ENCODE measurements at places on chromosomes 4 and X.
A peak's percentile ranks its signal among the peaks of the same experiment; 100 is the strongest.

DNA sequence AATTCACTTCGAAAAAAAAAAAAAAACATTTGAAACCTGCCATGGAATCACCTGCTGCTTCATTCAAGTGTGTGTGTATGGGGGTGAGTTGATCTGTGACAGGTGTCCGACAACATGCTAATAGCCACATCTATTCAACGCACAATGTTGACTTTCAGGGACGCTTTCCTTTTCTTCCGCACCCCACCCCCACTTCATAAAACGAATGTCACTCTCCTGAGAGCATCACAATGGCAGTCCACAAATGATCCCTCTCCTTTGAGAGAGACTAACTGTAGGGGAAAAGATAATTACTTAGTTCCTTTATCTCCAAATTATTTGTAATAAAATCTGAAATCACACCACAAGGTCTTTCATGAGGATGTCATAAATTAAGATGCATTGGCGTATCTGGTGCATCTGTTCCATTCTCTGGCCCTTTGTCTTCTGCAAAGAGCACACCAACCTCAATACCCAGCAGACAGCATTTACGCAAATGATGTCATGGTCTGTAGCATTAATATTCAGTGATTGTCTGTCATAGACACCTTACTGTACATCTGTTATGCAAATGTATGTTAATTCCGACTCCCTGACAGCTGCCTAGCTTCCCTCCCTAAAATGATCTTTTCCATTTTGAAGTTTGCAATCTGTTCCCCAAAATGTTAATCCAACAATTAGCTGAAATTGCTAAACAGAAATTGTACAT lies 640.0 kb upstream of the BOD1L1 start:
- DNase-seq, result no peak

DNA sequence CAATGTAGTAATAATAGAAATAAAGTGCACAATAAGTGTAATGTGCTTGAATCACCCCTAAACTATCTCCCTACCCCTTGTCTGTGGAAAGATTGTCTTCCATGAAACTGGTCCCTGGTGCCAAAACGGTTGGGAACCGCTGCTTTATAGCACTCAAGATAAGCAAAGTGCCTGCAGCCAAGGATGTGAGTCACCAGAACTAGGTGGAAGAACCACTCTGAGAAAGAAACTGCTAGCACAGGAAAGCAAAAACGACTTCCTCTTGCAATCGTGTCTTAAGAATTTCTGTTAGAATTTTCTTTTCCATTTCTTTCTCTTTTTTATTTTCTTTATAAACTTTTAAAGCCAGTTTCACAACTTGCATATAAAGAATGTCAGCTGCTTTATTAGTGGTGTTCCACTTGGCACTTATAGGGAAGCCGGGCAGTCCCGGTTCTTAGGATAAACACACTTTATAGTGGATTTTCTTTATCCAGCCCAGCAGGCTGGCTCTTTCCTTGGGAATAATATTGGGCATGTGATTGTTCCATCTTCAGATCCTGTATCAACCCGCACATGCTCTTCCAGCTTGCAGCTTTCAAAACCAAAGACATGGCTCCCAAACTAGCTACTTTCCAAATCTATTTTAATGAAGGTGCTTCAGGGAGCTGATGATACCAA lies 32.3 kb upstream of the CXCL8 start:
- DNase-seq, result no peak

- no peak for DNase-seq
Observed at GRCh38 chr4:37604461-37604860, 81.7 kb downstream of the RELL1 start.

DNA sequence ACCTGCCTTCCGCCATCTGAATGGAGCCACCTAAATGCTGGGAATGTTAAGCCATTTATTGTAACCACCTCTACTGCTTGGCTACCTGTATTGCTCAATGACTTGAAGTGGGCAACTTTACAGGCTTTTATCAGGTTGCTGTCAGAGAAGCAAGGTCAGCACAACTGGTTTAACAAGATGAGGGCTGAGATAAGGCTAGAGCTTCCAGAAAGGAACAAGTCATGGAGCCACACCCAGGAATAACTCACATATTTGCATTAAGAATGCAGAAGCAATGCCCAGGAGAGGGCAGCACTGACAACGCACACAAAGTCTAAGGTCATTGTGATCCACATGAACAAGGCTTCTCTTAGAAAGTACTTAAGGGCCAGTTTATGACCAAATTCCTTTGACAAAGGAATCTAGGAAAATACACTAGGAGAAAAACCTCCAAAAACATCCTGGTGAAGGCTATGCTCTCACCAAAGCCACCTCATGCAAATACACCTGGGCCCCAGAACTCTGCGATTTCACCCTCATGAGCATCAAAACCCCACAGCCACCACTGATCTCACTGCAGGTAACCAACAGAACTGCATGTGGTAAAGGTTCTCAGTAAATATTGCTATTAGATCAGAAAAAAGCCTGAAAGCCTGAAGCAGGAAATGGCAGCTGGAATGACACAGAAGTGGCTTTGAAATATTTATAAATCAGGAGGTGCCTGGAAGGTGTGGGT lies 15.0 kb upstream of the STS start:
- DNase-seq, result peak; percentile 42

DNA sequence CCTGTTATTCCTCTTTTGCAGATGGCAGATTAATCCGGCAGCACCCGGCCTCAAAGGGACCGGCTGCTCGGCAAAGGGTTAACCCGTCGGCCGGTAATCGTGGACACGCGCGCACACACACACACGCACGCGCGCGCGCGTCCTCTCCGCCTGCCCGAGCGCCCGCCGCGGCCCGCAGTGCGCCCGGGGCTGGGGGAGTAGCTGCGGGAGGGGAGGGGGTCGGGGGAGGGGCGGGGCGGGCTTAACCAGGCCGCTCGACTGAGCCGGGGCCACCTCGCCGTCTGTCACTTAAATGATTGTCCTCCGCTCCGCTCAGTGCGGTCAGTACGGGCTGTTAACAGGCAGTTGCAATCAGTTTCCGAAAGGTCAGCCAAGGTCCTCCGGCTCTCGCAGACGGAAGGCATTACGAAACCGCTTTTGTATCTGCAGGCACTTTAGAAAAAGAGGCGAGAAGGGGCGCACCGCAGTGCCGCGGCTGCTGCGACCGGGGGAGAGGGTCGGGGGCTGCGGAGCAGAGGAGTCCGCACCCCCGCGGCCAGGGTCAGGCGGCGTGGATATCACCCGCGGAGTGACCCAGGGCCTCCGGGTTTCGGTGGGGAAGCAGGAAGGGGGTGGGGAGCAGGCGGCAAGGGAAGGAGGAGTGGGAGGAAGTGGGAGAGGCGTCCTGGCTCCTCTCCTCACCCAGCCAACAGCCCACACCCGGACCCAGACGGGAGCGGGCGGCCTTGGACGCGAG lies 57.3 kb upstream of the BCOR start:
- no peak for DNase-seq

DNA sequence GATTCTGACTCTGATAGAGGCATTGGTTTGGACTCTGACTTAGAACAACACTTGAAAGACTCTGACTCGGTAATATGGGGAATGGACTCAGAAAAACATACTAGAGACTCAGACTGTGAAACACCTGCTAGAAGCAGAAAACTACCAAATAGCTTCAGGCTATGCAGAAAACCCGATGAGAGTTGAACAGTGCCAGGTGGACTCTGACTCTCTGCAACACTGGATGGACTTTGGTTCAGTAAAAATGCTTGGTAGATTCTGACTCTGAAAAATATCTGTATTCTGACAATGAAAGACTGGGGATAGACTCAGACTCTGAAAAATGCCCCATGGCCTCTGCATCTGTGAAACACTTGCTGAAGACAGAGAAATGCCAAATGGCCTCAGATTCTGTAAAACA lies 215.1 kb upstream of the HDX start:
- no peak for DNase-seq

DNA sequence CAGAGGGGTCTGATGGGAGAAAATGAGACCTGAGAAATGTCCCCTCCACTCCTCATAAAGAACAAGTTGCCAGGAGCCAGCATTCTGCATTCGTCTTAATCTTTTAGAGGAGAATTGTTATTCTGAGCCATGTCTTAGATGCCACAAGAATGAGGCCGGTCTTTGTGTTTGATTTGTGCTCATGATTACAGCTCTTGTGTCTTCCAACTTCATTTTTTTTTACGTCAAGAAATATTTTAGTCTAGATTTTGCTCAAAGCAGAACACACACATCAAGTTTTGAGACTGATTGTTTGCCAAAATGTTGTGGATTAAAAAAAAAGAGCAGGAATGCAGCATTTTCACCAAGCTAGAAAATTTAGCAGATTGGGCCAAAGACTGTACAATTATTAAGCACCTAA lies 130.6 kb upstream of the PITX2 start:
- no peak for DNase-seq

- no peak for DNase-seq
Observed at GRCh38 chr4:69760455-69760854, at the start of gene SULT1B1. SULT1B1 (minus strand) TSS chr4:69760620; CDS start chr4:69755217, 5,403 bp downstream.

- DNase-seq, result peak; percentile 53
Observed at GRCh38 chr4:41154814-41155177, 59.5 kb downstream of the APBB2 start.

- no peak for DNase-seq
Observed at GRCh38 chr4:151738720-151739517, 21.9 kb downstream of the GATB start.

DNA sequence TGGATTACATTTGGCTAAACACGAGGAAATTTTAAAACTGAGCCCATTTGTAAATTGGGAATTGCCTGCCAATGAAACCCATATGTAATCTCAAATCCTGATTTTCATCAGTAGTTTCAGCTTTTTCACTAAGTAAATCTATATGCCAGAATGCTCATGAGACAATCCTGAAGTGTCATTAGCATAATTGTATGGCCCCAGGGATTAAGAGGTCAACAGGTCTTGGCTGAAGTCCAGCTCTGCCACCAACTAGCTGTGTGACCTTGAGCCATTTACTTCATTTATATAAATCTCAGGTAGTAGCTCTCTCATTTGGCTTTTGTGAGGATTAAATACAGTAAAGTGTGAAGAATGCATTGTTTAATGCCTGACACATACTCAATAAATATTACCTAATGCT lies 320.5 kb upstream of the EMCN start:
- DNase-seq, result no peak

GRCh38 chr4:146450524-146450923 lies 71.2 kb downstream of the SLC10A7 start:
- DNase-seq, result no peak

DNA sequence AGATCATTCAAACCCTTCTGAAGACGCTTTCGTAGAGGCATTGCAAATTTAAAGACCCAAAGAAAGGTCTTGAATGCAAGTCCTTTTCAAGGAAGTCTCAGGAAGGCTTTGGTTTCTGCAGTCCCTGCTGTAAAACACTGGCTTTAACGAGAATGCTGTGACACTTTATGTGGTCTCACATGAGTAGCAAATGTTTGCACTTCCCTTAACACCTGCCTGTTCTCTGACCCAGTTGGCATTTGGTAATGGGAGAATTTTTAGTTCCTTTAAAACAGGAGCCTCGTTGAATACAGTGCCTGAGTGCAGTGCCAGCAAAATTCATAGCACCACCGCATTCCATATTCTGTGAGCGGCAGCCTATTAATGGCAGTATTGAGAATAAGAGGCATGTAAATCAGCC lies 330.5 kb upstream of the PRKX start:
- no peak for DNase-seq

GRCh38 chrX:124212622-124213021 lies 119.8 kb upstream of the TEX13D start:
- DNase-seq, result no peak

- DNase-seq, result no peak
Observed at GRCh38 chr4:186347743-186348142, 81.8 kb downstream of the F11 start.

DNA sequence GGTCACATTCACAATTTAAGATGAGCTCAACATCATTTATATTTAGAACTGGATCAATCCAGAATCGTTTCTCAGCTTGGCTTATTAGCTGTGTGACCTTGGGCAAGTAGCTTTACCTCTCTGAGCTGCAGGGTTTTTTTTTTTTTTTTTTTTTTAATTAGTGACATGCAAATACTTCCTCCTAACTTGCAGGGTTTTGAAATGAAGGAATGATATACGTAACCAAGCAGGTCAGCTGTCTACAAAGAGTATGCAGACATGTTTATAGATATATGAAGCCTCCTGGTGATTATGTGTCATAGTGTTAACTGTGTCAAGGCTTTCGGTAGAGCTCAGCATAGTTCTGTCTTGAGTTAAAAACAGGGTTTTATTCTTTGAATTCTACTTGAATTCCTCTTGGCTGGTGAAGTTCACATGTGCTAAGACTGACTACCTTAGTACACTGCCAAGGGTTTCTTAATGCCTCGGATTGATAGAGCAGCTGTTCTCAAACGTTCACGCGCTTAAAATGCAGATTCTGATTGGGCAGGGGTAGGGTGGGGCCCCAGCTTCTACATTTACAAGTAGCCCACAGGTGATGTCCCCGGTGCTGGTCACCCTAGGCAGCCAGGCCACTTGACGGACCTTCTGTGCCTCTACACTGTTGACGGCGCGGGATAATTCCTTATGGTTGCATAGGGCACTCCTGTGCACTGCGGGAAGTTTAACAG lies 654 bp upstream of the STS start:
- DNase-seq, result peak; percentile 58

- DNase-seq, result no peak
Observed at GRCh38 chr4:87071401-87071800, 136.6 kb downstream of the AFF1 start.

DNA sequence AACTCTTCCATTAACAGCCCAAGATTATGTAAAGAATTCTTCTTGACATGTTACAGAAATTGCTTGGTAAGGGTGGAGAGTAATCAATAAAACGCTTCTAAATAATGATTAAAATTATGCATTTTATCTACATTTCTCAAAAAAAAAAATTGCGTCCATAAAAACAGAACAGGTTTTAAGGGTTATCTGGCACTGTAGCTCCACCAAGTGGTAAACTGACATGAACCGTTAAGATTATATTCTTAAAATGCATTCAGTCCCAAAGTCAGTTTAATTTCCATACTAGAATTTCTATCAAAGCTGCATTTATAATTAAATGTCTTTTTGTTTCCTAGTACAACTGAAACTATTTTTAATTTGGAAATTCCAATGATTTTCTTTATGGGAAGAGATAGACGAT lies 214.0 kb upstream of the UGT8 start:
- peak; percentile 50 for DNase-seq

GRCh38 chr4:21722157-21722839 lies 226.3 kb downstream of the KCNIP4 start:
- no peak for DNase-seq

- no peak for DNase-seq
Observed at GRCh38 chr4:143587703-143588102, 74.2 kb downstream of the SMARCA5 start.
